HFF-Myc (cell line): ENCODE measurements at places on chromosomes 7 and 10.

GRCh38 chr7:75658369-75658768, 80.4 kb downstream of the HIP1 start:
- no peak for DNase-seq

DNA sequence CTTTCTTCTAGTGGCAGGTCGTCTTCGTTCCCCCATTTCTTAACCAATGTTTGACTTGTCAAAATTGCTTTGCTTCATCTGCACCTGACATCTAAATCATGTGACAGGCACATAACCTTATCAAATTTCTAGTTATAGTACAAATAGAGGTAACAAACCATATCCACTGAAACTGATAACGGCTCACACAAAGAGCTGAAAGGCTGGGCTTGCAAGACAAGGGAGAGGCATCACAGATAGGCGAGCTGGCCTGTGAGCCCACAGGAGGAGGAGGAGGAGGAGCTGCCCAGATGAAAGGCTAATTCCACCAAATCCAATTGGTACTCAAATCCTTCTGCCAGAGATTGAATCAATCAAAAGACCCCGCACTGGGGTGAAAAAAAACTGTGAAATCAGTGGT, 80.2 kb upstream of the NEBL start:
- DNase-seq, result no peak

DNA sequence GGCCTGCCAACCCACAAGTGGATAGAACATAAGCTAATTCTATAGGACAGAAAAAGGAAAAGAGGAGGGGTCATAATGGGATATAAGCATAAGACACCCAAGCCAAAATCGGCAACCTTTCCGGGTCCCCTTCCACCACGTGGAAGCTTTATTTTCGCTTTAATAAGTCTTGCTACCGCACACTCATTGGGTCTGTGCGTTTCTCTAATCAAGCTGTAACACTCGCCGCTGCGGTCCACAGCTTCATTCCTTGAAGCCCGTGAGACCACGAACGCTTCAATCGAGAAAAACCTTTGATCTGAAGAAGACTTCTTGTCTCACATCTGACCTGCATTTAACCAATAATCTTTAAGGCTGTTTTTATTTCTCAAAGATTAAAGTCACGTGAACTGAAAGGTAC, 35.8 kb upstream of the HECW1 start:
- DNase-seq, result no peak

- no peak for DNase-seq
Measured at GRCh38 chr7:142567201-142568075, 181.8 kb upstream of the PRSS1 start.

DNA sequence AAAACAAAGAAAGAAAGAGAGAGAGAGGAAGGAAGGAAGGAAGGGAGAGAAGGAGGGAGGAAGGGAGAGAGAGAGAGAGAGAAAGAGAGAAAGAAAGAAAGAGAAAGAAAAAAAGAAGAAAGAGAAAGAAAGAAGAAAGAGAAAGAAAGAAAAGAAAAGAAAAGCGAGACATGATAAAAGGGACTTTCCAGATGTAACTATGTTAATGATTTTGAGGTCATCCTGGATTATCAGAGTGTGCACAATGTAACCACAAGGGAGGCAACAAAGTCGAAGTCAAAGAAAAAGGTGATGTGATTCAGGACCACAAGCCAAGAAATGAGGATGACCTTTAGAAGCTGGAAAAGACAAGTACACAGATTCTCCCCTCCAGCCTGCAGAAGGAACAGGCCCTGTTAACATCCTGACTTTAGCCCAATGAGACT, 48.9 kb upstream of the PAX2 start:
- DNase-seq, result no peak

- DNase-seq, result no peak
Measured at GRCh38 chr7:37354656-37355131, 94.0 kb downstream of the ELMO1 start.

- DNase-seq, result no peak
Measured at GRCh38 chr10:75058161-75058560, 53.3 kb upstream of the SAMD8 start.

GRCh38 chr10:24541239-24541753, 182.4 kb downstream of the ARHGAP21 start:
- DNase-seq, result no peak

DNA sequence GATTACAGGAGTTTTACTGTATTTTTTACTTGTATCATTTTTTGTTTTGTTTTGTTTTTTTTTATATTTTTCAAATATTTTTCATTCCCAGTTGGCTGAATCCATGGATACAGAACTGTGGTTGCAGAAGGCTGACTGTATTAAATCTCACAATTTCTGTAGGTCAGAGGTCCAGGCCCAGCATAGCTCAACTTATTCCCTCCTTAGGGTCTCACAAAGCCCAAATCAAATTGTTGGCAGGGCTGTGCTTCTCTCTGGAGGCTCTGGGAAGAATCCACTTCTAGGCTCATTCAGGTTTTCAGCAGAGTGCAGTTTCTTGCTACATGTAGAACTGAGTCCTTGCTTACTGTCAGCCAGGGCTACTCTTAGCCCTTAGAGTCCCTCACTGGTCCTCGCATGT, 22.6 kb downstream of the TSPAN14 start:
- no peak for DNase-seq

DNA sequence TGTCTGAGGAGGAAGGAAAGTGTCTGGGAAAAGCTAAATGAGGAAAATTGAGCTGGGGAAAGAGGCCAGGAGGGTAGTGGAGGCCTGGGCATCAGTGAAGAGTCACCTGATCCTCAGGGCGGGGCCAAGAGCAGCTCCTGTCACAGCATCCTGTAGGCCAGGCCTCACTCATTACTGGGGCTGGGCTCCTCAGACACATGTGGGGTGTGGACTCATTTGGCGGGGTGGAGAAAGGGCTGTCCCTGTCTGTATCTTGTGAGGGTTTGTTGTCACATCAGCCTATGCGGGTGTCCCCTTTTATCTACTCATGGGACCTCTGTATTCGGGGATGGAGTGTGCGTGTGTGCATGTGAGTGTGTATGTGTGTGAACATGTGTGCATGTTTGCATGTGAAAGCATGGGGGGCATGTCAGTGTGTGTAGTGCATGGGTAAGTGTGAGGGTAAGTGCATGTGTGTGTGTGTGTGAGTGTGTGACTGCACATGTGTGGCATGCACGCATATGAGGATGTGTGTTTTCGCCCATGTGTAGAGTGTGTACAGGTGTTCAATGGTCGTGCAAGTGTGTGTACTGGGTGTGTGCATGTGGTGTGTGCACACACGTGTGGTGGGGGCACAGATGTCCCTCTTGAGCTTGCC, 67.8 kb downstream of the RAMP3 start:
- DNase-seq, result no peak

DNA sequence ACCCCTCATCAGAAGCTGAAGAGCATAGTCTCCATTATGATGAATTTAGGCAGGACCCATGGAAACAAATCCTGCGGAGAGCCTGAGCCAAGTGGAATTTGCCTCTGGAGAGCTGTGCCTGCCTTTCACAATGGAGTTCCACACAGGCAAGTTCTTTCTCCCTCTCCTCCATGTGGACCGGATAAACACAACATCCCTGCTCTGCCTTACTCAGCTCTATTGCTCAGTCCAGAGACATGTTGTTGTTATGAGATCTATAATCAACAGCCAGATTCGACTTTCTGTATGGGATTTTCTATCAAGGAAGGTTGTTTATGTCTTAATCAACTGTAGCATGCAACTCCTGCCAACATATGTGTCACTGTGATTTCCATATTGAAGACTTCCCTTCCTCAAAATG, 59.5 kb upstream of the ELMO1 start:
- DNase-seq, result no peak

GRCh38 chr10:63901881-63902280, 380.7 kb downstream of the REEP3 start:
- DNase-seq, result no peak

DNA sequence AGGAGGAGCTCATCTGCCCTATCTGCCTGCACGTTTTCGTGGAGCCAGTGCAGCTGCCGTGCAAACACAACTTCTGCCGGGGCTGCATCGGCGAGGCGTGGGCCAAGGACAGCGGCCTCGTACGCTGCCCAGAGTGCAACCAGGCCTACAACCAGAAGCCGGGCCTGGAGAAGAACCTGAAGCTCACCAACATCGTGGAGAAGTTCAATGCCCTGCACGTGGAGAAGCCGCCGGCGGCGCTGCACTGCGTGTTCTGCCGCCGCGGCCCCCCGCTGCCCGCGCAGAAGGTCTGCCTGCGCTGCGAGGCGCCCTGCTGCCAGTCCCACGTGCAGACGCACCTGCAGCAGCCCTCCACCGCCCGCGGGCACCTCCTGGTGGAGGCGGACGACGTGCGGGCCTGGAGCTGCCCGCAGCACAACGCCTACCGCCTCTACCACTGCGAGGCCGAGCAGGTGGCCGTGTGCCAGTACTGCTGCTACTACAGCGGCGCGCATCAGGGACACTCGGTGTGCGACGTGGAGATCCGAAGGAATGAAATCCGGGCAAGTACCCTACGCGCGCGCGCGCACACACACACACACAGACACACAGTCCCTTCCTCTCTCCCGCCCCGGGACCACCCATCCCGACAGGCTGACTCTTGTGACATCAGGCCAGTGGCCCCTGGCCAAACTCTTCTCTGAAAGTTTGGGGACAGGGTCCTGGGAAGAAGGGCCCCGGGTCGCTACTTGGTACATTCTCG, 538 bp downstream of the TRIM8 start:
- no peak for DNase-seq

DNA sequence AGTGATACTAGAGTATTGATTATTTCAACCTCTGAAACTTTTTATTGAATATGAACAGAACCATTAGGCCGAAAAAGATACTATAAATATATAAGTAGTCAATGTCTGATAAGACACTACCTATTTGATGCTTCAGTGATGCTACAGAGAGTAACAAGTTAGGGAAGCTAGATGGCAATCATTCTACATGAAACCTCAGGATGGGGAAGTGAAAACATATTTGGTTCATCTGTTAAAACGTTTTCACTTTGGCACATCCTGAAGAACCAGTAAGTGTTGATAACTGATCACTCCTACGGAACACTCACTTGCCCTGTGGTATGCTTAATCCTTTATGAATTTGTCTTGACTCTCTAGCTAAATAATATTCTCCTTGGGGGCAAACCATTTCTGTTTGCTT, 1064.9 kb downstream of the NXPH1 start:
- DNase-seq, result no peak

- no peak for DNase-seq
Measured at GRCh38 chr10:83959328-83959727, 180.0 kb upstream of the GHITM start.

GRCh38 chr10:28492116-28492920, 40.6 kb upstream of the WAC start:
- DNase-seq, result no peak

DNA sequence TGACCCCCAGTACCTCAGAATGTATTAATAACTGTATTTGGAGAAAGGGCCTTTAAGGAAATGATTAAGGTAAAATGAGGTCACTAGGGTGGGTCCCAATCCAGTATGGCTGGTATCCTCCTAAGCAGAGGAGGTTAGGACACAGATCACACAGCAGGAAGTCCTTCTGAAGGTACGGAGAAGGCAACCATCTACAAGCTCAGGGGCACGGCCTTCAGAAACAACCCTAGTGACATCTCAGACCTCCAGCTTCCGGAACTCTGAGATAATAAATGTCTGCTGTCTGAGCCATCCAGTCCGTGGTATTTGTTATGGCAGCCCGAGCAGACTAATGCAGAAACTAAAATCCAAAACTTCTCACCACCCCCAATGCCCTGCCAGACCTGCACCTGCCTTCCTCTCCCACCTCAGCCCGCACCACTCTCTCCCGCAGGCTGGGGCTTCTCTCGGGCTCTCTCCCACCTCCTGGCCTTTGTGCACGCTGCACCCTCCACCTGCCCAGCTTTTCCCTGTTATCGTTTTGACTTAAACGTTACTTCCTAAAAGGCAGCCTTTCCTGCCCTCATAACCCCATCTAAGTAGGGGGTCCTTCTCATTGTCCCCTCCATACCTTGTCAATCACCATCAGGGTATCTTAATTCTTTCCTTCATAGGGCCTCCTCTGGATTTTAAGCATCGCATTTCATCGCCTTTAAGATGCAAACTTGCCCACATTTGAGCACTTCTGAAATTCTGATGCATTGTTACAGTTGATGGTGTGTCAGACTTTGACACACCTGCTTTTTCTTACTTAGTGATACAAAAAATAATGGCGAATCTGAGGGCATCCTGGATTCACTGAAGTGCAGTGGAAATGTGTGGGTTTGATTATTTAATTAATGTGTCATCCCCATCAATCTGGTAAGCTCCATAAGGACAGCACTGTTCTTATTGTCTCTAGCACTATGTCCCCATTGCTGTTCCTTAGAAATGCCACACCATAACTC, 32.2 kb upstream of the AQP1 start:
- no peak for DNase-seq

GRCh38 chr10:15361131-15361530, 10.0 kb downstream of the FAM171A1 start:
- DNase-seq, result no peak

GRCh38 chr10:105950410-105950809, 1214.1 kb downstream of the SORCS1 start:
- no peak for DNase-seq

GRCh38 chr7:108911016-108911415, 341.3 kb downstream of the DNAJB9 start:
- no peak for DNase-seq

GRCh38 chr7:6165521-6166320, 106.7 kb downstream of the CYTH3 start:
- no peak for DNase-seq

- no peak for DNase-seq
Measured at GRCh38 chr7:1920266-1920681, 250.2 kb downstream of the ELFN1 start.

DNA sequence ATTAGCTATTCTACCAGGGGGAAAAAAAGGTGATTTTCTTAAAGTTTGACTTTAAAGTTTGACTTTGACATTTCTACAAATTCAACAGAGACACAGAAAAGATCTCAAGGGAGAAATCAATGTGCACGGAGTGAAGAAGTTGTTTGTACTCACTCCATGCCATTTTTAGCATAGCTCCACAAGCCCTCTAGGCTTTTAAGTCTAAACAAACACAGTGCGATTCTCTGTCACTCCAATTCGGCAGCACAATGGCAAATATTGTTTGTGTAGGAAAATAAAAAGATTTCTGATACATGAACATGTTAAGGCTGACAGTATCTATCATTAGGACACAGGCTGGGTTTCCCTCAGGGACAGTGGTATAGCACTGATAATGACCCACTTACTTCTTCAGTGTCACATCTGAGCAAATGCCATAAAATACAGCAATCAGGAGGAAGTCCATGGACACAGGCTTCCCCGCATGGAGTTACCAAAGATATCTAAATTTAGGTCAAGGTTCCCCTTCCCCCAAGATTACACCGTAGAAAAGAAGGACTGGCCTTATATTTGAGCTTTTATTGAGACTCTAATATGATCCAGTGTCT, 28.0 kb downstream of the GSAP start:
- no peak for DNase-seq

GRCh38 chr7:139109983-139110411, 477 bp upstream of the ZC3HAV1 start:
- no peak for DNase-seq

GRCh38 chr10:58054881-58055280, 212.8 kb downstream of the IPMK start:
- DNase-seq, result no peak
